ENCODE measurements at places on chromosomes 16 and 17. TPM values are rescaled to one million over a fixed set of nuclear protein-coding genes. Genes with fewer than 3 reads are reported as not detected.

The COQ7 gene
- total RNA-seq: 39.6 TPM

The PSMB10 gene
- total RNA-seq: 47.7 TPM

The SLC5A10 gene
- not detected for total RNA-seq

The KRT12 gene
- total RNA-seq: not detected

The WDR45B gene
- total RNA-seq: 132 TPM

The ALDH3A2 gene
- total RNA-seq: 44.4 TPM

The MEOX1 gene
- total RNA-seq: 0.21 TPM

The TNFSF12 gene
- 12.6 TPM for total RNA-seq

The PIMREG gene
- 41.2 TPM for total RNA-seq

The MYO15B gene
- total RNA-seq: 26.5 TPM

The RNF157 gene
- total RNA-seq: 4.0 TPM

The FBXL20 gene
- 9.9 TPM for total RNA-seq

The TBKBP1 gene
- 12.0 TPM for total RNA-seq

The NGFR gene
- 1.6 TPM for total RNA-seq

The CCL3 gene
- total RNA-seq: 1.1 TPM

The CCL17 gene
- not detected for total RNA-seq

The SGCA gene
- total RNA-seq: not detected

The SCN4A gene
- 0.03 TPM for total RNA-seq

The ITPRIPL2 gene
- 83.2 TPM for total RNA-seq

The PSMD12 gene
- total RNA-seq: 50.2 TPM

The HCRT gene
- total RNA-seq: not detected

The ST6GALNAC1 gene
- total RNA-seq: 0.15 TPM

The TBC1D3E gene
- not detected for total RNA-seq

The SHBG gene
- total RNA-seq: 1.2 TPM
